H54 (cell line): ENCODE measurements at places on chromosomes 2 and 18.
A peak's percentile ranks its signal among the peaks of the same experiment; 100 is the strongest.

GRCh38 chr18:63177919-63178821 lies 141.4 kb downstream of the BCL2 start:
- no peak for DNase-seq

DNA sequence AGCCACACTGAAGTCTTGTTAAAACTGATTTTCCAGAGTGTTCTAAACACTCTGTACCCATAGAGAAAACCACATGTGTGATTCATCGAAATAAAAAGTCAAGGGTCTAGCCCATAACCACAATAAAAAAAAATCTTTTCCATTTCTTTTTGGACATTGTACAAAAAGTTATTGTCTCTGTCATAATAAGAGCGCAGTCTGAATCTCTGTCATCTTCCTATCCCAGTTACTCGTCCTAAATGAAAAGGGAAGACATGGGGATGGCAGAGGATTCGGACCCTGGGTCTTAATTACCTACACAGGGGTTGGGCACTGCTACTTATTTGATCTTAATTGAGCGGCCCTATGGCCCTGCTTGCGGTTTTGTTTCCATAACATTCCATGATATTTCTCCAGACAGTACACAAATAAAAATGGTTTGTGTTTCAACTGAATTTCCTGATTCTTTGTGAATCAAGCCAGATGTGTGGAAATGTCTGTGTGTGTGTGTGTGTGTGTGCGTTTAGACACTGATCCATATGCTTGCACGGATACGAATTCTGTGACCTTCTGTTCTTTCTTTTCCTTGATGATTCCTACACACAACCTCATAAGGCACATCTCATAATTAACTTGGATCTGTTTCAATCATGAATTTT lies 133.4 kb upstream of the SPATS2L start:
- DNase-seq = no peak

DNA sequence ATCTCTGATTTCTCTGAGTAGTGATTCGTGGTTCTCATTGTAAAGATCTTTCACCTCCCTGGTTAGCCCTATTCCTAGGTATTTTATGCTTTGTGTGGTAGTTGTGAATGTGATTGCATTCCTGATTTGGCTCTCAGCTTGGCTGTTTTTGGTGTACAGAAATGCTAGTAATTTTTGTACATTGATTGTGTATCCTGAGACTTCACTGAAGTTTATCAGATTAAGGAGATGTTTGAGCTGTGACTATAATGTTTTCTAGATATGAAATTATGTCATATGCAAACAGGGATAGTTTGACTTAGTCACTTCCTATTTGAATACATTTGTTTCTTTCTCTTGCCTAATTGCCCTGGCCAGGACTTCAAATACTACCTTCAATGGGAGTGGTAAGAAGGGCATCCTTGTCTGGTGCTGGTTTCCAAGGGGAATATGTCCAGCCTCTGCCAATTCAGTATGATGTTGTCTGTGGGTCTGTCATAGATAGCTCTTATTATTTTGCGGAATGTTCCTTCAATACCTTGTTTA lies 251.9 kb upstream of the ZNF804A start:
- DNase-seq = no peak

DNA sequence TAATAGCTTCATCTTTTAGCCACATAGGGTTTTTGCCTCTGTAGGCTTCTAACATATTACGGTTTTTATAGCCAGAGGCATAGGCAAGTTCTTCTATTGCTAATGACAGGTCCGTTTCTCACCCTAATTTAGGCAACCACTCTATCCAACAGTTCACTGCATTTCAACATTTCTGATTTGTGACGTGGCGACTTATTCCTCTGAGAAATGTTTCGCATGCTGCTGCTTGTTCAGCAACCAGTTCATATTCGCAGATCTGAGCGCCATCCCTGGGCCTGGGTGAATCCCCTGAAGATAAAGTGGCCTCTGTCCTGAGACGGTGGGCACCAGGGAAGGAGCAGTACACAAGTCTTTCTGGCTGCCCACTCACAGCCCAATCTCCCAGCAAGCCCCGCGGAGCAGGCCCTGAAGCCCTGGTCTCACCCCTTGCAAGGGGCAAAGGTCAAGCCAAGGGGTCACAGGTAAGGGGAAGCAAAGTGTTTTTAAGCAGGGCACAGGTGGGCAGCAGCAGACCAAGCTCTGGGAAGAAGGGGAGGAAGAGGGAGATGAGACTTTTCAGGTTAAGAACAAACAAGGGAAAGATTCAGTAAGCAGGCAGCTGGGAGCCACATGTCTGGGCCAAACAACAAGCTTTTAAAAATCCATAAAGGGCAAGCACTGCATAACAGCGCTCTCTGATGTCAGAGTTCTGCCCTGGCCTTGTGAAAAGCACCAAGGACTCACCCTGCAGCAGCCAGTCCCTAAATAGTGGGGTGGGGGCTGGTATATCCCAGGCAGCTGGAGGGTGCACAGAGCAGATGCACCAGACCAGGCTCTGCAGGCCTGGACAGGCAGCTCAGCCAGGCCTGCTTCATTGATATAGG lies 10.8 kb upstream of the COX7A2L start:
- DNase-seq = no peak

DNA sequence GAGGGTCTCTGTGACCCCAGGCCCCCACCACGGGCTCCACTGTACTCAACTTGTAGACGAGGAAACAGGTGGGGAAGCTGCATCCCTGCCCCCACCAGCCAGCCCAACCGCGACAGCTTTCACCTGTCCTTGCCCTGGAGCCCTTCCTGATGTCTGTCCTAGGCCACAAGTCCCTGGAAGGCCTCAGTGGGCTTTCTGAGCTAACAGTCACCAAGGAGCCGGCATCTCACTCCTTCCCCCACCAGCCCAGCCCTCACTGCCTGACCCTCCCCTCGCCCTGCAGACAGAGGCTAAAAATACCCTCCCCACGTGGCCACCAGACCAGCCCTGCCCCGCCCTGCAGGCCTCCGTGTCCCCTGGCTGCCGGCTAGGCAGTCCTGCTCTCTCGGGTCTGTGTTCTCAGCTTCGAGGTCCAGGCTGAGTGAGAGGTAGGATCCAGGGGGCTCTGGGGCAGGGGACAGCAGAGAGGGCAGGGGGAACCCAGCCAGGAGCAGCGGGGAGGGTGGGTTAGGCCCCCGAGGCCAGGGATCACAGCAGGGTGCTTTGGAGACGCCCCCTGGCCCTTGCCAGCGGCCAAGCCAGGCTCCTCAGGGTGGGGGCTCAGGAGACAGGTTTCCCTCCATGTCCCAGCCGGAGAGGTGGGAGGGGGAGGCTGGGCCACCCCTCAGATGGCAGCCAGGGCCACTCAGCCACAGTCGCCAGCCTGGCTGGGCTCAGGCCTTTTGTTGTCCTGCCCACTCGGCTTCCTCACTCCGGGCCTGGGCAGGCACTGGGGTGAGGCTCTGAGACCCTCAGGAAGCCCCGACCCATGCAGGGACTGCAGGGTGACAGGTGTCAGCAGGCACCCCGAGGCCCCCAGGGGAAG lies at the start of gene KLHL30:
KLHL30 (plus strand) TSS at position 338 of the 865 bp plus-strand sequence. CDS start 2,087 bp downstream, outside the sequence.
- DNase-seq = no peak

- no peak for DNase-seq
Observed at GRCh38 chr2:36613801-36614200, 15.8 kb upstream of the FEZ2 start.

GRCh38 chr2:105144152-105144940 lies 97.2 kb upstream of the GPR45 start:
- DNase-seq = no peak

DNA sequence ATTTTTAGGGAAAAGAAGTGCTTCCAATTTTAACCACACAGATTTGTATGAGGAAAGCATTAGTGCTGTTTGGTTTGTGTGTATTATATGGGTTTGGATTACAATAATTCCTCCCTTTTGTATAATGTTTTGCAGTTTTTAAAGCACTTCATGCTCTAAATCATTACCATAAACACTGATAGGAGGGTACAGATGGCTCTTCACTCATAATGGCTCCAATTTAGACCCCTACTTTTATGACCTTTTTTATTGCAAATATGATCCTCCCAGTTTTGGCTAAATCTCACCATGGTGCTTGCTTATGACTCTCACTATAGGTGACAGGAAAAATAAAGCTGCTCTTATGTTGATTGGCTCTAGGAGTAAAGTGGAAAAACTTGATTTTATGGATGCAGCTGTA lies 23.8 kb upstream of the TMEM17 start:
- DNase-seq = no peak

DNA sequence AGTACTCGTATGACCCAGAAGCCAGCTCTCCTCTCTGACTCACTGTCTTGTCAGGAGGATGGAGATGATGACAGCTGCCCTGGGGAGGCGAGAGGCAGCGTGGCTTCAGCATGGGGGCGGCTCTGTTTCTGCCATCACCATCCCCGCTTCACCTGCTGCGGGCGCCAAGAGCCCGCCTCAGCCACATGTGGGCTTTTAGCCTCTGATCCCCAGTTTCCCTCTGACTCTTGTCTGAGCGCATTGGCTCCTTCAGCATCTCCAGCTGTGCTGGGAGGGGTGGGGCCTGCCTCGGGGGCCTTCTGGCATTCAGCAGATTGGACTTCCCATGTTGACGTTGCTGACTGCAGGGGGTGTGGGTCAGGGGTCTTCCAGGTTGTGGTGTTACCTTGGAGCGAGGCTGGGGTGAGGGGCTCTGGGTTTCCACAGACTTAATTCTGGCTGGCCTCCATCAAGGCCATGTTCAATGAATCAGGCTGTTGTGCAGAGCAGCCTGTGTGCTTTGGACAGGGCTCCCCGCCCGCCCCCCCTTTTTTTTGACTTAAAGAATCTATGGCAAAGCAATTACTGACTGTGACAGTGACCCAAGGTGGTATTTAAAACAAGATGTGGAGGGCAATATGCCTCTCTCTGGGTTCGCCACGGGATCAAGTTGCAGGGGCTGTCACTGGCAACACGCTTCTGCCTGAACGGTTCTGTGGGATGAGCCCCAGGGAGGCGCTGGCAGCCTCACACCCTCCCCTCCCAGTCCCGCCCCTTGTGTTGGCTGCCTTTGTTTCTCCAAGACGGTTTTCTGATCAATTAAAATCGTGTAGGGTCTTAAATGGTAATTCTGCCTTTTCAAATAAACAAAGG lies 228.3 kb downstream of the LDLRAD4 start:
- DNase-seq = no peak

GRCh38 chr2:39821871-39822270 lies 42.8 kb upstream of the THUMPD2 start:
- DNase-seq = no peak

- no peak for DNase-seq
Observed at GRCh38 chr2:62185475-62186155, 10.3 kb upstream of the B3GNT2 start.

DNA sequence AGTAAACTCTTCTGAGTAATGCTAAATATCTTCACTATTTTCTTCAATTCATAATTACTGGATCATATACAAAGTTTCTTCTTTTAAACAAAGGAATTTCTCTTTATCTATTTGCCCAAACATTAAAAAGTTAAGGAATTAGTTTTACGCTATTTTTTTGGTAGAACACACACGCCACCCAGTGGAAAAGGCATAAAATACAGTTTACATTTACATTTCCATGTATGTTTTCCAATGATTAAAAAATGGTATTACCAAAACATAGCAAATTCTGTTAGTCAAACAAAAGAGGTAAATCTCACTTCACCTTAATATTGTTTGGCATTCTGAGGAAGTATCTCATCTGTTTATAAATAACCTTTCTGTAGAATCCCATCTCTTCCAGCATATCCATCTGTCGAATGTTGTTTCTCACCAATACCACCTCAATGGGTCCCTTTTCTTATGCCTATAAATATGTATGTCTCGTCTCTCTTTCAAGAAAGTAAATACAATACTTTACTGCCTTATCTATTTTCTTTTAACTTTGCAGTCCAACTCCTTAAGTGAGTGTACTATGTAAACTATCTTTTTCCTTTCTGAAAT lies 7.2 kb downstream of the BOLL start:
- DNase-seq = no peak

GRCh38 chr2:157172866-157173578 lies 84.5 kb upstream of the GALNT5 start:
- DNase-seq = no peak

DNA sequence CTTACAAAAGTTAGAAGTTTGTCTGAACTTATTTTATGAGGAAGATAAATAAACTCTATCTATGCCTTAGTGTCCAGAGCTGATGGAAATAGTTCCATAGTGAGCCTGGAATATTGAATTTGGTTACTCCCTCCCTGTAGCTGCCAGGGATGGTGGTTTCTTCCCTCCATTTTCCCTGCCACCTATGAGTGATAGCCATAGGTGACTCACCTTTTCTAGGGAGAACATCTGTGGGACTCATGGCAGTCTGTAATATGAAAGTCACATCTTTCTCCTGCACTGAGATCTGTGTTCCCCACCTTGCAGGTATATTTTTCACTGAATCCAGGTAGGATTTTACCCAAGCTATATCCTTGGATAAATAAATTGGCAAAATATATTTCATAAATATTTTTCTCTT lies 148.8 kb downstream of the TPGS2 start:
- no peak for DNase-seq

- DNase-seq = no peak
Observed at GRCh38 chr2:43460174-43460546, 135.7 kb downstream of the THADA start.

DNA sequence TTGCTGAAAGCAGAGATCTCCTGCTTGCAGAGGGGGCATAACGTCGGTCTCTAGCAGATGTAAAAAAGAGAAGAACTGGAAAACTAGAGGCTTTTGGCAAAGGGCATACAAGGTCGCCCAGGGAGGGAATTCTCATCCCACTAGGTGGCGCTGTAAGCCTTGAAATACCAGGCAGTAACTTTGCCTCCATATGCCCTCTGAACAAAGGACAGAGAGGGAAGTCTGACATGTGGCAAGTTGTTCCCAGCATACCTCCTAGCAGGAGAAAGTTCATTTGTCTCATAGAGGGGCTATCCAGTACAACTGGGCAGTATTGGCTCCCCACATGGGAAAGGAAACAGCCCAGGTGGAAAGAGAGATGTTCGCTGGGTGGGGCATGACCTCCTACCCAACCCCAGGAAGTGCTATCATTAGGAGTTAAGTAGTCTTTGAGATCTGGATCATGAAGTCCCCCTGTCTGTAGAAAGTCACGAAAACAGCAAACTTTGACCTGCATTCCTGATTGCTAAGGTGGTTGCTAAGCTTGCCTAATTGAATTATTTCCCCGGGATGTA lies 39.9 kb downstream of the STK17B start:
- DNase-seq = peak; percentile 28

DNA sequence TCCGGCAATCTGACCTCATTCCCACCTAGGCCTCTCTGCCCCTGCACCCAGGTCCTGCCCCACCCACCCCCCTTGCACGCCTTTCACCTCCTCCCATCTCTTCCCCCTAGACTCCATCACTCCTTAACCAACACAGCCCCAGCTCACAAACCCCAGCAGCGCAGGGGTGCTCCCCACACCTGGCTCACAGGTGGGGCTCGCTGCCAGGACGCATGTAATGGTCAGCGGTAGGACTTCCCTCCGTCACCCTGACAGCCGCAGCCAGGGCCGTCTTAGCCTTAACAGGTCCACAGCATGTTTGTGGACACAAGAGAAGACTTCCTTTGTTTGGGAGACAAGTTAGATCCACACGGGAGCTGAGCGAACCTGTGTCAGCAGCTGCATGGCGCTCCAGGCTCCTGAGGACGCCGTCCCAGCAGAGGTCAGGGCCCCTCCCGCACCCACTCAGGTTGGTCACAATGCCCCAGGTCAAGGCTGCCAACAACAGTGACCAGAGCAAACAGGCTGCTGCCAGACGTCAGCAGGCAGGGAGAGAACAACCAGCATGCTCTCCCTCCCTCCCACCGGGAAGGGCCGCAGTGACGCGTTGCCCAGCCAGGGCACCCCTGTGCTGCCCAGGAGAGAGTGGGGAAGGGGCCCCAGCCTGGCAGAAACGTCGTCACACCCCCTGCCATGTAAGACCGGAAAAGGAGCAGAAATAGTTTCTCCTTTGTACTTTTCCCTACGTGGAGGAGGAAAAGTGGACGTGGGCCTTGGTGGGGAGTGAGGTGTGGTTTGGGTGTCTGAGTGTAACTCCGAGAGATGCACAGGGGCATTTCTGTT lies 68.0 kb downstream of the PXDN start:
- no peak for DNase-seq

GRCh38 chr2:66575625-66576310 lies 140.8 kb downstream of the MEIS1 start:
- DNase-seq = no peak
